Glomerular endothelial cell (primary cell): ENCODE measurements at places on chromosomes 2 and 18.

GRCh38 chr2:191977754-191978153, 130.9 kb upstream of the CAVIN2 start:
- DNase-seq = no peak

- no peak for DNase-seq
Measured at GRCh38 chr2:86622519-86623042, 1.1 kb downstream of the RNF103 start.

DNA sequence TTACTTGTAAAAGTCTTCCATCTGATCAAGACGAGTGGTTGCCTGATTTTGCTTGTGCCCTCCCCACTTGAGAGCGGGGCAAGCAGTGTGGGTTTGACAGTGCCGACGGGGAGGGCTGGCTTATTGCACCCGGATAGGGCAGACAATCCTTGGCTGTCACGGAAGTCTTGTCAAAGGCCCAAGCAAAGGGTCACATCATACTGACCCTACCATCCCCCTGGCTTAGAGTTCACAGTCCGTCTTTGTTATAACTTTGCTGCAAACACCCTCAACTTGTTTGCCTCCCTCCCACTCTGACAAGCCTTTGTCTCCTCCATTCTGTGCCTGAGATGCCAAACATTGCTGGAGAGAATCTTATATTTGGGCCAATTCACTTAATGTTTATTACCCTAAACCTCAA, 165.9 kb upstream of the MSH6 start:
- DNase-seq = no peak

DNA sequence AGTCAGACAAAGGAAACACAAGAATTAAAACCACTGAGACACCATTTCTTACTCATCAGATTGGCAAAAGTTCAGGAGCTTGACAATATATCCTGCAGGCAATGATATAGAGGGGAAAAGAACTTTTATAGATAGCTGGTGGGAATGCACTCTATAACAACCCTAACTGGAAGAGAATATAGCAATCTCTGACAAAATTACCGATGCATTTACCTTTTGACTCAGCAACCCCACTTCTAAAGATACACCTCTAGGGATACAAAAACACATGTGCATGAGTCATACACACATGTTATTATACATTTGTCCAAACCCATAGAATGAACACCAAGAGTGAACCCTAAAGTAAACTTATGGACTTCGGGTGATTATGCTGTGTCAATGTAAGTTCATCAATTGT, 79.4 kb upstream of the SRD5A2 start:
- DNase-seq = no peak

- no peak for DNase-seq
Measured at GRCh38 chr2:133044556-133044955, 374.6 kb upstream of the LYPD1 start.

- DNase-seq = no peak
Measured at GRCh38 chr2:113257516-113258264, 21.0 kb downstream of the PAX8 start.

GRCh38 chr2:61585383-61585782, 47.2 kb upstream of the XPO1 start:
- peak; percentile 22 for DNase-seq

GRCh38 chr2:201879996-201880395, 73.7 kb downstream of the CDK15 start:
- no peak for DNase-seq

DNA sequence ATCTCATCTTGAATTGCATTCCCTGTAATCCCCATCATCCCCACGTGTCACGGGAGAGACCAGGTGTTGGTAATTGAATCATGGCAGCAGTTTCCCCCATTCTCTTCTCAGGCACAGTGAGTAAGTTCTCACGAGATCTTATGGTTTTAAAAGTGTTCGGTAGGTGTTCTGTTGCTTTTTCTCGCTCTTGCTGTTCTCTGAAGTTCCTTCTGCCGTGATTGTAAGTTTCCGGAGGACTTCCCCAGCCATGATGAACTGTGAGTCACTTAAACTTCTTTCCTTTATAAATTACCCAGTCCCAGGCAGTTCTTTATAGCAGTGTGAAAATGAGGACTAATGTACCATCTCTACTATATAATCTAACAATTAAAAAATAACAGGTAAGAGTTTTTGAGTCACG, 409.9 kb upstream of the NRXN1 start:
- no peak for DNase-seq

GRCh38 chr2:142863485-142863961, 13.9 kb upstream of the KYNU start:
- DNase-seq = no peak

DNA sequence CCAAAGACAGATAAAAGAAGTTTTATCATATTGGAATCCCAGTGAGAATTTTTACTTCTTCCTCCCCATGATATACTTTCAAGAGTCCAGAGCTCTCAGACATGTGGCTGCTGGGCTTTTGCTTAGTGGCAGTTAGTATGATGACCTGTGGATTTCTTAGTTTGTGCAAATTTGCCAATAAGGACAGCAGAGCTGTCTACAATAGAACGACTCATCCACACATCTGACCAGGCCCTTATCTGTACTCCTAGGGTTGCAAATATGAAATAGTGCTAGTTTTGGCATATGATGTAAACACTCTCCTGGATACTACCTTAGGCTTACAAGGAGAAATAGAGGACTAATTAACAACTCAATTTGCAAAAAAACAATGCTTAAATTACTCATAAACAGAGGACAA, 758.4 kb upstream of the TMEFF2 start:
- DNase-seq = no peak

DNA sequence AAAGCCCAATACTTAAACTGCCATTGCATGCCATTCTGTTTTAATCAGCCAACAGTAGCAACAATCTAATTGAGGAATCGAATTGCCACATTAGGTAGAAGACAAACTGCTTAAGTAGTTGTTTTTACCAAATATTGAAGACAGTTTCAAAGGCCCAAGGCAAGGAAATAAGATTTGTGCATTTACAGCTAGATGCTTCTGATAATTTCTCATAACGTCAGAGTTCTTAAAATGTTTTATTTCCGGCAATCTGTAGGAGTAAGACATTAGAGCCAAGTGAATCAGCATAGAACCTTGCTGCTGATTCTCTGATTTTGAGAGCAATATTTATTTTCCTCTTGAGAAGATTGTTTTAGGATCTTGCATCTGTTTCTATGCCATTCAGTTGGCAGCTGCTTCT, 174.3 kb downstream of the RBM43 start:
- no peak for DNase-seq

DNA sequence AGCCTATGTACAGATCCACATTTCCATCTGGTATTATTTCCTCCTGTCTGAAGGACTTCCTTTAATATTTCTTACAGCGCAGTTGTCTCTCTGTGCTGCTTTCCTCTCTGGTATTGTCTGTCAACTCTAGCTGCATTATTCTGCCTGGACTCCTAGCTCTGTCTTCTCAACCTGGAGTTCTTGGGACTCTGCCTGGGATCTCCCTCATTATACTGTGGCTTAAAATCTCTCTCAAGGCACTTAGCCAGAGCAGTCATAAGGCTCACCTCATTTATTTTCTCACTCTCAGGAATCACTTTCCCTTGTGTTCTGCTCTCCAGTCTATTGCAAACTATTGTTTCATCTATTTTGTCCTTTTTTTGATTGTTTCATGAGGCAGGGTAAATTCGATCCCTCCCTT, 850.4 kb downstream of the ERBB4 start:
- no peak for DNase-seq

DNA sequence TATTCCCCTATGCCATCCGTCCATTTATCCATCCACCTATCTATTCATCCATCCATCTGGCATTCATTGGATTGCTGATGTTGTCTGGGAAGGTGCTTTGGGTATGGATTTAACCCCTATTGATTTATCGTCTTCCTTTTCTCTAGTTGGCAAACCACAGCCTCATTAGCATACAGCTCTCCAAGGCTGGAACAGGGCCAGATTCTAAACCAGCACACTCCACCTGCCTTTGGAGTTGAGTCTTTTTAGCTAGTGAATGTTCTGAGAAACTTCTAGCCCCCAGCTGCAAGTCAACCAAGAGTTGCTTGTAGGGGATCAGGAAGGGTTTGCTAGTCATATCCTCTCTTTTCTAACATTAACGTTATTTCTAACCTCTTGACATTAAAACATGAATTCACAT, 90.7 kb downstream of the NRP2 start:
- DNase-seq = no peak

- DNase-seq = no peak
Measured at GRCh38 chr2:39246382-39246980, 2.7 kb upstream of the CDKL4 start.

DNA sequence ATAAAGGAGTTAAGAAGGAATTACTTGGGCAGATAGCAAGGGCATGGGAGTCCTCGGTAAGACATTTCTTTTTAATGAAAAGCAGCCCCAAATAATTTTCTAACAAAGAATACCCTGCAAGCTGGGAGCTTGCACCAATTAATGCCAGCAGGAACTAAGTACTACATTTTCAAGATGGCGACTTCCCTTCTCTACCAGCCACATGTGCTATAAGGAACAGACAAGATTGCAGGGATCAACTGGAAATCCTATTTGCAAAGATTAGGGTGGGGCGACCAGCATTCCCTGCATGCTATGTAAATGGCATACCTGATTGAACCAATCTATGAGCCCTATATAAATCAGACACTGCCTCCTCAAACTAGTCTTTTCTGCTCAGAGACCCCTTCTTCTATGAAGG, 827.5 kb downstream of the ADCYAP1 start:
- no peak for DNase-seq

- no peak for DNase-seq
Measured at GRCh38 chr2:85175369-85176299, 42.4 kb downstream of the TCF7L1 start.
